ENCODE measurements at places on chromosomes 7 and 10. TPM values are rescaled to one million over a fixed set of nuclear protein-coding genes. Genes with fewer than 3 reads are reported as not detected.
A peak's percentile ranks its signal among the peaks of the same experiment; 100 is the strongest.

DNA sequence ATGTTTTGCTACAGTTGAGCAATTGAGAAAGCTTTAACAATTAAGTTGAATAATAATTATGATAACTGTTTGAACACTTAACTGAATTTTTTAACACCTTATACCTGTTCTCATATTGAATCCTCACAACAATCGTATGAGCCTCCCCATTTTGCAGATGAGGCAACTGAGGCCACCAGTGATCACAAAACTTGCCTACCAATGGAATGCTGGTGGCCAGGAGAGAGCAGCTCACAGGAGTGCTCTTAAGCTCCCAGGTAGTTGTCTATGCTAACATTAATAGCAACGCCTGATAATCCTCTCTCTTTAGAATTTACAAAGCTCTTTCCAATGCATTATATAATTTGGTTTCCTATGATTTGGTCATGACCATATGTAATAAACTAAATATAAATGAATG, 21.6 kb downstream of the GPNMB start:
- no peak overlapping the region for H3K4me3 ChIP-seq
- no peak for DNase-seq
- no peak overlapping the region for H3K27ac ChIP-seq

ZKSCAN1 gene
- 27.8 TPM for total RNA-seq

RBM20 gene
- 5.8 TPM for total RNA-seq

RBP3 gene
- not detected for total RNA-seq

DNA sequence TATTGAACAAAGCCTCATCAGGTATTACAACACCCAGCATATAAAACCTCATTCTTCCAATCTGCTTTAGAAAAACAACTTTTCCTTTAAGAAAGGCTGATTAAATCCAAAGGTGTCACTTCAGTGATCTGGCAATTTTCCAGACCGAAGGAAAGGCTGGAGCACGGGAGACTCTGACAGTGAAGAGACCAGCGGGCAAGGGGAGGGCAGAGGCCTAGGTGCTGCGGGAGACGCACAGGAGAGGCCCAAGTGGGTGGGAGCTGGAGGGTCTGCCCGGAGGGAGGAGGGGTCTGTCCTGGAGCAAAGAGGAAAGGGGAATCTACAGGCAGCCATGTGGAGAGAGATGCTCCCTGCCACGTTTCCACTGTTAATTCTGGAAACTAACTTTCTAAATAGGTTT, 24.3 kb upstream of the PPP2R2D start:
- no peak overlapping the region for H3K4me3 ChIP-seq
- peak; percentile 47 for DNase-seq
- no peak overlapping the region for H3K27ac ChIP-seq
- peaks cover 20% of the 10 kb centered on the region for H3K27me3 ChIP-seq

GRCh38 chr10:42615419-42615818, 23.0 kb downstream of the ZNF33B start:
- H3K4me3 ChIP-seq: no peak overlapping the region
- DNase-seq: no peak
- no peak overlapping the region for H3K27ac ChIP-seq
- H3K27me3 ChIP-seq: no peaks in the 10 kb centered on the region

DNA sequence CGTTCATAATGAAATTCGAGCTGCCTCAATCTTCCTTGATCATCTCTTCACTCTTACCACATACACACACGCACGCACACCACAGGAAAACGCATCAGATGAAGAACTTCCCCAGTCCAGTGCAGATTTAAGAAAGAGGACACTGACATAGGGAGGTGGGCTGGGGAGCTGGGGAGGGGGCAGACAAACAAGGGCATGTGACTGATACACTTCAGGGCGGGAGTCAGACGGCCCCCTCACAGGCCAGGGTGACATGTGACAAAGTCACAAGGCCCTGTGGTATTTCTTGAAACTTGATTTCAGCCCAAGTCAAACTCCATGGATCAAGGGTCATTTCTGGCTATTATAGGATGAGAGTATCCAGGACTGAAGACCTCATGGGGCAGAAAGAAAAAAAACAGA, 82.6 kb downstream of the KCNMA1 start:
- DNase-seq: peak; percentile 82
- H3K36me3 ChIP-seq: no peaks in the 10 kb centered on the region
- peak overlapping the region; percentile 82 for H3K27ac ChIP-seq
- no peak overlapping the region for H3K4me3 ChIP-seq

KIAA1549 gene
- total RNA-seq: 1.2 TPM

All from sigmoid colon (tissue), 7 donors.